ENCODE measurements at places on chromosomes 2 and 18. TPM values are rescaled to one million over a fixed set of nuclear protein-coding genes. Genes with fewer than 3 reads are reported as not detected.

Gene FASTKD2
- 31.9 TPM for total RNA-seq

Gene IL18R1
- 1.0 TPM for total RNA-seq

Gene PTCD3
- 67.5 TPM for total RNA-seq

Gene TMEM169
- total RNA-seq = 0.59 TPM

Gene ERMN
- total RNA-seq = not detected

Gene PPP1R1C
- total RNA-seq = 2.6 TPM

Gene VWC2L
- total RNA-seq = not detected

Data from A549 treated with Mapracorat at 1 μM for 4 hours (cell line).